ENCODE measurements at places on chromosomes 3 and 15.

- peak; percentile 47 for DNase-seq
These were observed 27.4 kb upstream of the HDAC11 start for GRCh38 chr3:13452490-13453335.

GRCh38 chr3:71482771-71483170 is 100.8 kb downstream of the FOXP1 start:
- DNase-seq, result no peak

DNA sequence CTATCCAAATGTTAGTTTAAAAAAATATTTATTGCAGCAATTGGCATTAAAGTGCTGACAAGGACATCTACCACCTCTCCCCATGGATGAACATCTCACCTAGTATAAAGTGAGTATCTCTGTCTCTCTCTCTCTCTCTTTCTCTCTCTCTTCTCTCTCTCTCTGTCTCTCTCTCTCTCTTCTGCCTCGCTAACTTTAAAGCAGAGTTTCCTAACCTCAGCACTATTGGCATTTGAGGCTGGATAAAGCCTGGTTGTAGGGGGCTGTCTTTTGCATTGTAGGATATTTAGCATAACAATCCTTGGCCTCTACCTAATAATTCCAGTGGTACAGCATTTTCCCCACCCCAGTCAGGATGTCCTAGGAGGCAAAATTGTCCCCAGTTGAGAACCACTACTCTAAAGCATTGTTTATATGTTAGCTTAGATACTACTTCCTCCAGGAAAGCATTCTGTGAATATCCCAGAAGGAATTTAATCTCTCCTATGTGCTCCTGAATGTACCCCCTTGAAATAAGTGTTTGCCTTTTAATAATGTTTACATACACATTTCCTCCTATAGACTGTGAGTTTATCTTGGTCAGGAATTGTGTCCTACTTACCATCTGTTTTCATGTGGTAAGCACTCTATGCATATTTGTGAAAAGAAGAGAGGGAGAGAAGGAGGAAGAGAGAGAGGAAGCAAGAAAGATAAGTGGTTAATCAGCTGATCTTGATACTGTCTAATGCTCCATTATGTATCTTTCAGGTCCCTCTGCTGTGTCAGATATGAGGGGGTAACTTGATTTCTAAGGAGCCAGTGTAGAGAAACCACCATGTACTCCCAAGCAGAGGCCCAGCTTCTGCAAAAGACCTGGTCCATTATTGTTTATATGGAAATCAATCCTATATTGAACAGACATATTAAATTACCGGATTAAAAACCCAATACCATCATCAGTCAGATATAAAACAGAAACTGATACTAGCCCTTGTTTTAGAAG is 346.6 kb downstream of the RBMS3 start:
- no peak for DNase-seq

DNA sequence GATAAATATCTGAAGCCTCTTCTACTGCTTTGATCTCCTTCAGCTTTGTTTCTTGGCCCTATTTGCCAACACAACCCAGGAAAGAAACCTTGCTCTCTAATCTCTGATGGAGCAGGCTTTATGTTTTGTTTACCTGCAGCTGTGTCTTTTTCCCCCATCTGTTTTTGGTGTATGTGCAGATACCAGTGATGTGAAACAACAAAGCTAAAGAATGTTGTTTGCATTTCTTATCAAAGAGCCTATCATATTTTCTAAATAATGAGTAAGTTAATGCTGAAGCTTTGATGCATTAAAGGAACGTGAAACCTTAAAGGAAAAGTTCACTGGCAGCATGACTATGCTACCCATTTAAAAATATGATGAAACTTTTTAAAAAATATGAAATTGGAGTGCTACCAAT is 238.4 kb downstream of the NEK10 start:
- DNase-seq, result no peak

DNA sequence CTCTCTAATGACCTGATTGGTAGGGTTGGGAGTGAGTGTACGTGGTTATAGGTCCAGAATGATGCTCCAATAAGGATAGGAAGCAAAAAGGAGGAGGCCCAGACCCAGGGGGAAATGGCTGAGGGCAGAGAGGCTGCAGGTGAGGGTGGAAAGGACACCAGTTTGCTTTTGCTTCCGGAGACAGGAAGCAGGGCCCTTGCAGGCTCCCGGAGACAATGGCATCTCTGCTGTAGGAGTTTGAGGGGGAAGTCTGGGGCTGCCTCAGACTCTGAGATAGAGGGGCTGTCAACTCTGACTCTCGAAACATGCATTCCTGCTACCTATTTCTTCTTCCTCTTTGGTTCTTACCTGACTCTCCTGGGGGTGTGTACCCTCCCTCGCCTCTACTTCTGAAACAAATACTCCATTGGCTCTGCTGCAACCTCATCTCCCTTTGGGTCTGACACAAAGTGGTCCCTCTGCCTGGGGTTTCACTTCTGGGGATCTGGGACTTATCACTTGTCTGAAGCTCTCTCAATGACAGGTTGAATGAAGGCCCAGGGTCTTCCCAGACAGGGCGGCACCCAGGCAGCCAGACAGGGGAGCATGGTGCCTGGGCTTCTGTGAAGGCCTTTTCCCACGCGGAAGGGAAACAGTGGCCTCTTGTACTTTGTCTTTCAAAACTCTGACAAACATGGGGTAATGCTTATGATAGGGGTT is 61.5 kb downstream of the CHRD start:
- no peak for DNase-seq

DNA sequence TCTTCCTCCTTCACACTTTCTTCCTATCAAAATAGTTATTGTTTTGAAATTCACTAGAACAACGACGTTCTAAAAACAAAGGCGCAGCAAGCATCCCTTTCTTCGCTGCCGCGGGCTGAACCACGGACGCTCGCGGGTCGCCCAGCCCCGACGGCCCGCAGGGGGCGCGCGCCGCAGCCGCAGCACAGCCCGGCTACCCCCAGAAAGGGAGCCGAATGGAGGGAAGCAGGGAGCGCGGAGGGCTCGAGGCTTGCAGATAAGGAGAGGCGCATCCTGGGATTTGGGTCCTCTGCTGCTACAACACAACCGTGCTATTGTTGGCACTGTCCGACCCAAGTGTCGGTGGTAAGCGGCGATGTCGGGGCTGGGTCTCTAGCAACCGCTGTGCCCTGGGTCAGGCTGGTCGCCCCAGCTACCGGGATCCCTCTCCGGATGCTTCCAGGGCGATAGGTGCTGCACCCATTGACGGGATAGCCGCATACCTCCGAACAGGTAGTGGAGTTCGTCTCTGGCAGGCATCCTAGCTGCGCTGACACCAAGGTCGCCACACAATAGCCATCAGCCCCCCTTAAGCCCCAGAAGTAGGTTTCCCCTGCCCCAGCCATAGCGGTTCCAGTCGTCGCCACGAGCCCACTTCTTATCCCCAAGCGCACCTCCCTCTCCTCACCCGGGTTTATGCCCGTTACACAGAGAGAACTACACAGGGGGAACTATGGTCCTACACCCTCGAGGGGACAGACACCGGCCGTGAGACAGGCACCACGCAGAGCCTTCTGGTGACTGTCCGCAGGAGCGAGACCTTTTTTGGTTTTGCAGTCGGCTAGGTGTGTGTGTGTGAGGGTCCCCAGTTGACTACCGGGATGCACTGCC is 6.0 kb downstream of the ONECUT1 start:
- no peak for DNase-seq

DNA sequence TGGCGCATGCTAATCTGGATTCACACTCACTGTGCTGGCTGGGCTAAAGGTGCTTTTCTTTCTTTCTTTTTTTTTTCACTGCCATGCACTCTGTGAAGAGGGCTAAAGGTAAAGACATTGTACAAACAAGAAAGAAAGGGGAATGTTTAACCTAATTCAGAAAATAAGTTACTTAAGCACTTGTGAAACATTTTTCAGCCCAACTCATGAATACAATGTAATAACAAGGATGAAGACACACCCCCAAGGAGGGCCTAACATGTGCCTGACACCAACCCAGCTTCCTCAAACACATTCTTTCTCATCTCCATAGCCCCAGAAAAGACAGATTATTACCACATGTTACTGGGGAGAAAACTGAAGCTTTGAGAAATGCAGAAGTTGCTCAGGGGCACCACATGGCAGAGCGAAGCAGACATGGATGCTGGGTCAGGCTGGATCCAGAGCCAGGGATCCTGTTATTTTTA is 5.7 kb downstream of the STIMATE start:
- DNase-seq, result no peak

- DNase-seq, result no peak
These were observed 8.6 kb upstream of the SIAH2 start for GRCh38 chr3:150771600-150771999.

All from HT1080 (cell line).